ENCODE measurements at places on chromosomes 11 and 22. TPM values are rescaled to one million over a fixed set of nuclear protein-coding genes. Genes with fewer than 3 reads are reported as not detected.

The OR5D13 gene
- not detected for total RNA-seq

The TRIM29 gene
- not detected for total RNA-seq

The VWCE gene
- 12.4 TPM for total RNA-seq

The GRM5 gene
- not detected for total RNA-seq

The SPI1 gene
- not detected for total RNA-seq

The TEX12 gene
- total RNA-seq, result not detected

The C22orf42 gene
- not detected for total RNA-seq

The LRRC55 gene
- total RNA-seq, result not detected

The OR4D11 gene
- not detected for total RNA-seq

The OTOG gene
- total RNA-seq, result not detected

The KLHDC7B gene
- 5.3 TPM for total RNA-seq

The CASP5 gene
- total RNA-seq, result not detected

The PGGHG gene
- total RNA-seq, result 142 TPM

The CD248 gene
- total RNA-seq, result not detected

The OR5P2 gene
- total RNA-seq, result not detected

The OR51B2 gene
- total RNA-seq, result not detected

The CYTH4 gene
- total RNA-seq, result 44.9 TPM

Data from activated CD4-positive, alpha-beta T cell treated with anti-CD3 and anti-CD28 coated beads, Interleukin-2, amount 10 ng/mL, durations not matched to agents 24 days and 14 days (primary cell).